ENCODE measurements at places on chromosomes 1 and 21. TPM values are rescaled to one million over a fixed set of nuclear protein-coding genes. Genes with fewer than 3 reads are reported as not detected.

DNA sequence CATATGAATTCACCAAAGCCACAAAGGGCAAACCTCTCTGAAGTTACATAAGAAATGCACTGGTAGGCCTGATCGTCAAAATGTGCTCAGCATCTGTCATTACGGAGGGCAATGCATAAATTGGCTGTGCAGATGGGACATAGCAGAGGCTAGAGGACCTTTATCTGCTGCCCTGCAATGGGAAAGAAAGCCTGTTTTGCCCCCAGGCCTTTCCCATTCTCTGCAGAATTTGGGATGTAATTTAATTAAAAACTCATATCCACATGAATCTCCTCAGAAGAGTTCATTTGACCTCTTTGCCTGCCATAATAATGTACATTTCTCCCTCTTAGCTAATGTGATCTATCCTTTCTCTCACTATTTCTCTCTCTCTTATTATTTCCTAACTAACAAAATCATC, 158.1 kb downstream of the ZP4 start:
- no peak overlapping the region for H3K4me3 ChIP-seq
- DNase-seq: no peak
- no peak overlapping the region for H3K27ac ChIP-seq
- H3K27me3 ChIP-seq: no peaks in the 10 kb centered on the region
- no peaks in the 10 kb centered on the region for H3K36me3 ChIP-seq

DNA sequence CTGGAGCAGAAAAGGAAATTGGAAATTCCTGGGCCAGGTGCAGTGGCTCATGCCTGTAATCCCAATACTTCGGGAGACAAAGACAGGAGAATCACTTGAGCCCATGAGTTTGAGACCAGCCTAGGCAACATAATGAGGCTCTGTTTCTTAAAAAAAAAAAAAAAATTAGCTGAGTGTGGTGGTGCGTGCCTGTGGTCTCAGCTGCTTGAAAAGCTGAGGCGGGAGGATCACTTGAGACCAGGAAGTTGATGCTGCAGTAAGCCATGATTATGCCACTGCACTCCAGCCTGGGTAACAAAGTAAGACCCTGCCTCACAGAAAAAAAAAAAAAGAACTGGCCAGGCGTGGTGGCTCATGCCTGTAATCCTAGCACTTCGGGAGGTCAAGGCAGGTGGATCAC, 56.7 kb downstream of the SRSF11 start:
- no peaks in the 10 kb centered on the region for H3K4me1 ChIP-seq
- DNase-seq: no peak
- no peak overlapping the region for H3K27ac ChIP-seq
- H3K4me3 ChIP-seq: no peak overlapping the region
- H3K36me3 ChIP-seq: peaks cover 29% of the 10 kb centered on the region
- no peaks in the 10 kb centered on the region for H3K27me3 ChIP-seq

DNA sequence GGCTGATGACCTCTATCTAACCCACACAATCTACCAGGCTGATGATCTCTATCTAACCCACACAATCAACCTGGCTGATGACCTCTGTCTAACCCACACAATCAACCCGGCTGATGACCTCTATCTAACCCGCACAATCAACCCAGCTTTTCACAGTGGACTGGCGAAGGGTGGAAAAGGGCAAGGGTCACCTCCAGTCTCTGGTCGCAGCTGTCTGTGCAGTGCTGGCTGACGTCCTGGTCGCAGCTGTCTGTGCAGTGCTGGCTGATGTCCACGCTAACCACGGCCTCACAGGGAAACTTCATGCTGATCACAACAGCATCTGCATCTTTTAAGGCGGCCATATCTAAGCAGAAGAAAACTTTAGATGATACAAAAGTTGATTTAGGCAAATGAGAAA, 12.2 kb upstream of the CCDC27 start:
- DNase-seq: no peak
- H3K4me1 ChIP-seq: no peaks in the 10 kb centered on the region
- H3K27me3 ChIP-seq: no peaks in the 10 kb centered on the region
- no peak overlapping the region for H3K4me3 ChIP-seq

The GREM2 gene
- total RNA-seq: 0.98 TPM

The SEMA4A gene
- 1.5 TPM for total RNA-seq

The PTPN14 gene
- total RNA-seq: 0.36 TPM

The LPAR3 gene
- 0.75 TPM for total RNA-seq

The PDE9A gene
- total RNA-seq: 14.8 TPM

DNA sequence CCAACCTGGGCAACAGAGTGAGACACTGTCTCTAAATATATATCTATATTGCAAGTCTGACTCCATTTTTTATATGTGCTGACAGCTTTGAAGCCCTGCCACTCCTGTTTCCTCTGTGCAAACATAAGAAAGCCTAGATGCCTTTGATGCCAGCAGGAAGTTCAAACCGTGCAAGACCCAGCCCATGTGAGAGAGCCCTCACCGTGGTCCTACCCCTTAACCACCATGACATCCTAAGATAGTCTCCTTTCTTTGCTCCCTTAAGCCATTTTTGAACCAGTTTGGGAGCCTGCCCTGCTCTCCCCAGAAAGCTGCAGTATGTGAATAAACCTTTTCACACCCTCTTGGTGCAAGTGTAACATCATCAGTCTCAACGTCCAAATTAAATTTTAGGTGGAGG, 3.7 kb upstream of the DIPK1A start:
- peaks cover 46% of the 10 kb centered on the region for H3K4me1 ChIP-seq
- peak overlapping the region; percentile 60 for H3K27ac ChIP-seq
- no peaks in the 10 kb centered on the region for H3K36me3 ChIP-seq
- peak; percentile 46 for DNase-seq
- no peaks in the 10 kb centered on the region for H3K27me3 ChIP-seq

DNA sequence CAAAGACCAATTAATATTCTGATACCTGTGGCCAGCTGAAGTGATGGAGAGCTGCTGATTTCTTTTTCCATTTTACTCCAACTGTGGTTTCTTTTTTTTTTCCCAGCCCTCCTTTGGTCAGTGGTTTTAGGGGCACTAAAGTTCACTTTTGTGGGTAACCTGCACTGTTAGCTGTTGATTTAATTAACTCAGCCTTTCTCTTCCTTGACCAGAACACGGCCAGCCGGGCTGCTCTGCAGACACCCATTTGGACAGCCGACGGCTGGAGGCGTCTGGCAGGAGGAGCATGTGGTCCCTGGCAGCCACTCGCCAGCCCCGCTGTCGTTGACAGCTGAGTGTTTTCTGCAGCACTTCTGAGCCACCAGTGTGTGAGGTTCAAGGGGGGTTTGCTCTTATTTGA, 136.2 kb upstream of the RUNX3 start:
- peak overlapping the region; percentile 52 for H3K27ac ChIP-seq
- H3K27me3 ChIP-seq: no peaks in the 10 kb centered on the region
- peaks cover 72% of the 10 kb centered on the region for H3K4me1 ChIP-seq
- no peak for DNase-seq
- H3K4me3 ChIP-seq: no peak overlapping the region

The MAPKAPK2 gene
- total RNA-seq: 78.4 TPM

The SPRR2F gene
- not detected for total RNA-seq

The BARHL2 gene
- total RNA-seq: not detected

The C1orf226 gene
- 0.09 TPM for total RNA-seq

DNA sequence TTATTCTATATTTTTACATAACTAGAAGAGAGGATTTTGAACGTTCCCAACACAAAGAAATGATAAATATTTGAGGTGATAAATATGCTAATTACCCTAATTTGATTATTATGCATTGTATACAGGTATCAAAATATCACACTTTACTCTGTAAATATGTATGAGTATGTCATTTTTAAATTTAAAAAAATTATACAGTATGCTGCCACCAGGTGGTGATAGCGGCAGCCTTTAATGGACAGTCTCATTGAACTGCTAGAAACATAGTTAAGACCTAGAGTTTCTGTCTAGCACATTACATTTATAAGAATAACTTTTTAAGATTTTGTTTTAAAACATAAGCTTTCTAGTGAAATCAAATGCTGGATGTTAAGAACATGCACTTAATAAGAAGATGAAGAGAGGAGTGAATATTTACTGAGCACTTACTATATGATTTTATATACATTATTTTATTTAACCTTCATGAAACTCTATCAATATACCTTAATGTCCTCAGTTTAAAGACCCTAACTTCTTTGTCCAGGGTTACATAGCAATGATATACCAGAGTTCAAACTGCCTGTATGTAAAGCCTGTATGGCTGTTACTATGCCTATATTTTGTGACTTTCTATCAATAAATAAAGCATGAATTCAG, 207.1 kb downstream of the NUF2 start:
- no peaks in the 10 kb centered on the region for H3K4me1 ChIP-seq
- no peaks in the 10 kb centered on the region for H3K27me3 ChIP-seq
- H3K27ac ChIP-seq: no peak overlapping the region
- H3K36me3 ChIP-seq: no peaks in the 10 kb centered on the region
- DNase-seq: no peak

The MCOLN3 gene
- total RNA-seq: 7.2 TPM

DNA sequence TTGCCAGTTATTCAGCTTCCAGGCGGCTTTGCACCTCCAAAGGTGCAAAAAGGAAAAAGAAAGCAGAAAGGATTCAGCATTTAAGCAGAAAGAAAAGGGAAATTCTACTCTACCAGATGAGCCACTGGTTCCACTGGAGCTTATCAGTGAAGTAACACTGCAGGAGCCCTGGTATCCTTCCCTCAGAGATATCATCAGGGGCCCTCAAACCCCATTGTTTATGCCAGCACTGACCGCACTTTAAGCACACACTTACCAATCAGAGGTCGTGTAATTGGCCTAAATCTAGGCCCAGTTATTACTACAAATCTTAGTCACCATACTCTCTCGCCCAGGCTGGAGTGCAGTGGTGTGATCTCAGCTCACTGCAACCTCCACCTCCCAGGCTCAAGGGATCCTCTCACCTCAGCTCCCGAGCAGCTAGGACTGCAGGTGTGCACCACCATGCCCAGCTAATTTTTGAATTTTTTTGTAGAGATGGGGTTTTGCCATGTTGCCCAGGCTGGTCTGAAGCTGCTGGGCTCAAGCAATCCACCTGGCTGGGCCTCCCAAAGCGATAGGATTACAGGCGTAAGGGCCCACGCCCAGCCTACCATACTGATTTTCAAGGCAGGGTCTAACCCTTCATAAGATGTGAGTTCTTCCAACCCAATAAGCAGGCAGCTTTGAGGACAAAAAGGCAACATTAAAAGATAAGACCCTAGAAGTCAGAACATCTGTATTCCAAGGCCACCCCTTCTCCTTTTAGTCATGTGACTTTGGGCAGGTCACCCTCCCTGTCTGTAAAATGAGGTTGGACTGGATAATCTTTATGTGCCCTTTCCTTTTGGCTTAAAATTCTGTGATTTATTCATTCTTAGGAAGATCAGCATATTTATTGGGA, 125.3 kb downstream of the SYT2 start:
- H3K4me3 ChIP-seq: no peak overlapping the region
- no peaks in the 10 kb centered on the region for H3K4me1 ChIP-seq
- no peak for DNase-seq
- H3K36me3 ChIP-seq: peaks cover 7% of the 10 kb centered on the region
- H3K27me3 ChIP-seq: no peaks in the 10 kb centered on the region

- no peak for DNase-seq
- H3K36me3 ChIP-seq: no peaks in the 10 kb centered on the region
- peaks cover 6% of the 10 kb centered on the region for H3K4me1 ChIP-seq
- H3K27me3 ChIP-seq: no peaks in the 10 kb centered on the region
- no peak overlapping the region for H3K27ac ChIP-seq
- H3K4me3 ChIP-seq: peak overlapping the region; percentile 46
These were observed 742 bp upstream of the PDE9A start for GRCh38 chr21:42652527-42653230.

The OR2L2 gene
- total RNA-seq: 0.43 TPM

GRCh38 chr1:78291872-78292271, 198.9 kb upstream of the PTGFR start:
- DNase-seq: no peak
- no peak overlapping the region for H3K27ac ChIP-seq
- no peaks in the 10 kb centered on the region for H3K36me3 ChIP-seq
- no peak overlapping the region for H3K4me3 ChIP-seq
